Activated gamma-delta T cell treated with anti-CD3 and anti-CD28 coated beads, Interleukin-2, amount 50 U/mL, for 16 hours (primary cell): ENCODE measurements at places on chromosomes 3 and 15.

- DNase-seq, result no peak
Observed at GRCh38 chr3:110677506-110677905, 394.1 kb upstream of the NECTIN3 start.

- no peak for DNase-seq
Observed at GRCh38 chr3:123813876-123814275, 70.3 kb downstream of the MYLK start.

- DNase-seq, result no peak
Observed at GRCh38 chr15:64571857-64572291, 111.5 kb downstream of the ZNF609 start.

GRCh38 chr3:195348426-195349115 is 77.6 kb upstream of the XXYLT1 start:
- no peak for DNase-seq

DNA sequence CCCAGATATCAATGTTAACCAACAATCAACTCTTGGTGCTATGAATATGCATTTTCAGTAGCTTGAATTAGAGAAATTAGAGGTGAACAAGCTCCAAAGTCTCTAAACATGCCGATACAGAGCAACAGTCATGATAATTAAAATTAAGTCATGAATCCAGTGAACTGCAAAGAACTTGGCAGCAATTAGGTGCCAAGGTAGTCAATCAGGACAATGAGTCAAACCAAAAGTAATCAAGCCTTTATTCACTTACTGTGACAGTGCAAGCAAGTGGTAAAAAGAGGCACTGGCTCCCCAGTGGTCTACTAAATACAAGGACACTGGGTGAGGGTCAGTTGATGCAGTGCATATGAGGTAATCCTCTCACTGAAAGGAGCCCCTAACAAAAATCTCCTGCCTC is 1.8 kb downstream of the ZNF770 start:
- no peak for DNase-seq

DNA sequence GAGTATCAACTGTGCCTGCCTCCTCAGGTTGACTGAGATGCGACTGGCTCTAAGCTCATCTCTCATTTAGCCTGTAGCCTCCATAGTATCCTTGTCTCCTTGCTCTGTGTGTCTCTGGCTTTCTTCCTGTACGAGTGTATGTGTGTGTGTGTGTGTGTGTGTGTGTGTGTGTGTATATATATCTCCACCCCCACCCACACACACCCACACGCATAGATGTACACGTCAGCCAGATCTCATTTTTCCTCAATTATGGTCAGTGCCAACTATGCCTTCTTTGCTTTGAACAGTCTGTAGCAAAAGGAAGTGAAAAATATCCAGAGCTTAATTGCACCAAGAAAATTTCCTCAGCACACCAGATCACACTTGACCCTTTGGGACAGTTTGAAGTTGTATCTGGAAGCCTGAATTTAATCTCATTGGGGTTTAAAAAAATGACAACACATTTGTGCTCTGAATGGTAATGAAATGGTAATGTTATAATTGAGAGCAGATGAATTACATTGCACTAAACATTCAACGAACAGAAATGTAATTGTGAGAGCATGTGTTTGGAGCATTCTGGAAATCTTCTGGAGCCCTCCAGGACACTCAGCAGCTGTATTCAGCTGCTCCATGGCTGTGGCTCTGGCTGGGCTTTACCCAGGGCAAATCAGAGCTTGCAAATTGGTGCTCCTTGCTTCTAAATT is 63.6 kb downstream of the RYR3 start:
- no peak for DNase-seq

DNA sequence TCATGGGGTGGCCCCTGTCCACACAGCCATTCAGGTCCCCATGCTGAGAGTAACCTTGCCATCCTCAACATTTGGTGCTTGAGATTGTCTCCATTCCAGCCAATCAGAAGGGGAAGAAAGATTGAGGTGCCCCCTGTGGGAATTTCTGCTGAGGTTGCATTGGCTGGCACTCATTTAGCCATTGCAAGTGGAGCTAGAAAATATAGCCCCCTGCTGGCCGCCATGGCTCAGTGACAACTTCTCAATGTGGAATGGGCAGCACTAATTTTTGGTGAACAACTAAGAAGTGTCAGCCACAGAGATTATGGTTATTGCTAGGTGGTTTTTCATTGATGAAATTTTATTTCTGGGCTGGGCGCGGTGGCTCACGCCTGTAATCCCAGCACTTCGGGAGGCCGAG is 22.0 kb downstream of the COL6A6 start:
- DNase-seq, result no peak

- peak; percentile 24 for DNase-seq
Observed at GRCh38 chr15:86743283-86743903, 663.7 kb downstream of the AGBL1 start.

GRCh38 chr3:178440043-178440442 is 96.2 kb upstream of the KCNMB2 start:
- no peak for DNase-seq

DNA sequence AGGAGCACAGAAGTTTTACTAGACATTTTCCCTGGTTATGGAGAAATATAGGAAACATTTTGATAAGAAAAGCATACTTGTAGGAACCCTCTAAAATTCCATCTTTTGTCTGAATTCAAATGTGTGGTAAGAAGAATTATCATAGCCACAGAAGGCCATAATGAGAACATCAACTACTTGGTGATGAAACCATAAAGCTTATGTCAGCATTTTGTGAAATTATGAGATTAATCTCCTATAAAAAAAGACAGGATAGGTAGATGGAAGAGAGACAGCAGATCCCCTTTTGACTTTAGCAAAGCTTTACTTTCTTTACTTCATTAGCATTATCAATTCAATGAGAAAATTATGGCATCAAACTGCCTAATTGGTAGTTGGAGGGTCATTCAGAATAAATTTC is 697.0 kb downstream of the IGSF11 start:
- no peak for DNase-seq

DNA sequence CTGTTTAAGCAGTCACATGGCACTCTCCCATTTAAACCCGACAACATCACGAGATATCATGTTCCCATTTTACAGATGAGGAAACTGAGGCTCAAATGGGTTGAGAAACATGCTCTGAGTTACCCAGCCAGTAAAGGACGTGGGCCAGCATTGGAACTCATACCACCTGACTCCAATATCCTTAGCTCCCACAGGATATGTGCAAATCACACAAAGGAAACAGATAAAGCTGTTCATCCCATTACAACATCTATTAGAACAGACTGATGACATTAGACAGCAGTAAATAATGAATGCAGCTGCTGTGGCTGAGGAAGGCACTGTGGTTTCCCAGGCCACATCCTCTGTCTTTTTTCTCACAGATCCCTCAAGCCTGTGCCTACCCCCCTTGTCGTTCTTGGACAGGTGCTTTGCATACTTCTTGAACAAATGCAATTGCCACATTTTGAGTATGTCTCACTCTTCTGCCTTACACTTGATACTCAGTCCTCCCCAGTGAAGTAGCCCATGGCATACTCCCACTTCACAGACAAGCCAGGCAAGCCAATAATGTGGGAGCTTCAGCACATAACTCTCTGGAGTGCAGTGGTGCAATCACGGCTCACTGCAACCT is 17.7 kb downstream of the FRMD4B start:
- DNase-seq, result no peak

DNA sequence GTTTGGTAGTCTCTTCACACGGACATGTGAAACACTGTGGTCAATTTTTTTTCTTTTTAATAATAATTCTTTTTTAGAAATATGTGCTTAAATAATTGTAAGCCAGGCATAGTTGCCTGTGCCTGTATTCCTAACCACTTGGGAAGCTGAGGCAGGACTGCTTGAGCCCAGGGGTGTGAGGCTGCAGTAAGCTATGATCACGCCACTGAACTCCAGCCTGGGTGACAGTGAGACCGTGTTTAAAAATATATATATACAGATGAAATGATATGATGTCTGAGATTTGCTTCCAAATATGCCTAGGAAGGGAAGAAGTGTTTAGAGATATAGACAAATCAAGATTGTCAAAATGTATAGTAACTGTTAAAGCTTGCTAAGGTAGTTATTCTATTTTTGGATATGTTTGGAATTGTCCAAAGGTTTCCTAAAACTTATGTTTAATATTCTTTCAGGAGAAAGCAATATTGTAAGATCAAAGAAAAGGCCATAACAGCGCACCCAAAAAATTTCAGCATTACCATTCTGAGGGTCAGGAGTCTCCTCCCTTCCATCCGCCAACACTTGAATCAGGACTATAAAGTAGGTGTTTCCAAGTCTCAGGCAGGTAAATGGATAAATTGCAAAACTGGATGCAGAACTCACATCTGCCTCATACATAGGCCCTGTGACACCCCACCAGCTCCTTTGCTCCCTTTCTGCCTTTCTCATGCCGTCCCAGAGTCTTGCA is 532 bp upstream of the SELENOT start:
- no peak for DNase-seq

GRCh38 chr15:60087561-60087960 is 83.5 kb downstream of the FOXB1 start:
- no peak for DNase-seq

GRCh38 chr3:18946524-18946923 is 201.8 kb upstream of the KCNH8 start:
- no peak for DNase-seq

- DNase-seq, result no peak
Observed at GRCh38 chr3:117910820-117911521, 1123.7 kb downstream of the IGSF11 start.

- no peak for DNase-seq
Observed at GRCh38 chr15:89487791-89488190, 8.6 kb downstream of the RHCG start.

- DNase-seq, result no peak
Observed at GRCh38 chr15:38085114-38085513, 150.7 kb downstream of the TMCO5A start.

GRCh38 chr3:55505776-55506175 is 18.7 kb upstream of the WNT5A start:
- no peak for DNase-seq

DNA sequence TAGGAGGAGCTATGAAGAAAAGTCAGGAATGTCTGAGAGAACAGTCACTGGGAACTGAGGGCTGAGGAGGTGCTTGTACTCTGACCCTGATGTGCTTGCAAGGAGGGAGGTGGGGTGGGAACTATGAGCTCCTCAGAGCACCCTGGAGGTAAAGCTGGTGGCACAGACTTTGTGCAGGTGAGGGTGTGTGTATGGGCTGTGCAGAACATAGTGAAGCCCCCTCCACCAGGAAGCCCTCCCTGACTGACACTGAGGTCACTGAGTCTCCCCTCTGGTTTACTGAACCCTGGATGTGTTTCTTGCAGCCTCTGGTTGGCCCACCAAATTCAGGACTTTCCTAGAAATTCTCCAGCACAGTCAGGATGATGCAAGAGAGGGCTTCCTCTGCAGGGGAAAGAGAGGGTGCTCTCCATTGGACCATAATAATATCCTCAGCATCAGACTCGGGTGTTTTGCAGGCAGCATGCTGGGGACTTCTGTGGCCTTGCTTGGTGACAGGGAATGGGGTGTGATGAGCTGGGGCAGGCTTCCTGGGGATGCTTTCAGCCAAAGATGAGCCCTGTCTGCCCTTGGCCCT is 1.5 kb upstream of the ISLR start:
- no peak for DNase-seq

DNA sequence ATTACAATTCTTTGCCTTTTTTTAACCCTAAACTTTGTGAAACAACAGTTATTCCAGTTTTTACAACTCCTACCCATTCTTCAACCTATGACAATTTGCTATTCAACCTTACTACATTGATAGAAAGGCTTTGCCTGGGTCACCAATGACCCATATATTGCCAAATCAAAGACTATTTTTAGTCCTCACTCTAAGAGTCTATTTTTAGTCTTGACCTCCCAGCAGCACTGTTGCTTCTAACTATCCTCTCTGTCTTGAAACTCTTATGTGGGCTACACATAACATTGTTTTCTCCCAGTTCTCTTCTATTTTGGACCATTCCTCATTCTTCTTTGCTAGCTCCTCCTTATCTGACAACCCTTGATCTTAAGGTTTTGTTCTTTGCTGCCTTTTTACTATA is 71.4 kb downstream of the C3orf80 start:
- DNase-seq, result no peak

- DNase-seq, result no peak
Observed at GRCh38 chr3:195282961-195283360, 12.0 kb upstream of the XXYLT1 start.

DNA sequence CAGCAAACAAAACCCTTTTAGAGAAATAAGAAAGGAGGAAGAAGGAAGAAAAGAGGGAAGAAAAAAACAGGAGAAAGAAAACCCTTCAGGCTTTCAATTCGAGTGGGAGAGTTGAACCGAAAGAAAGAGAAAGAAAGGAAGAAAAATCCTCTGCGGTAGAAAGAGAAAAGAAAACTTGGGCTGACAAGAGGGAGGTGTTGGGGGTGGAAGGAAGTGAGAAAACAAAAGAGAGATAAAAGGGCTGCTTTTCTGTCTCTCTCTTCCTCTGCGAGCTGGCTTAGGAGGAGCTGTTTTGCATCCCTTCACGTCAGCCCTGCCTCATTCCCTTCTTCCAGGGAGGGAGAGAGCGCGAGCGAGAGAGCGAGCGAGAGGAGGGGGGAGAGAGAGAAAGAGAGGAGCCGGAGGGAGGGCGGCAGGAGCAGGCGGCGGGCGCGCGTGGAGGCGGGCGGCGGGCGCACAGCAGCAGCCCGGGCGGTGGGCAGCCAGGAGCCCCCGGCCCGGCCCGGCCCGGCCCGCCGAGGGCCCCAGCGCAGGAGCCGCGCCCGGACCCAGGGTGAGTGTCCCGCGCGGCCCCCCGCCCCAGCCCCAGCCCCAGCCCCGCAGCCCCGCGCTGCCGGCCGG is at the start of gene ZNF710:
Gene ZNF710 (plus strand): TSS at position 263 of the 621 bp plus-strand sequence. CDS start 65,814 bp downstream, outside the sequence.
- no peak for DNase-seq

- DNase-seq, result no peak
Observed at GRCh38 chr3:194184801-194185200, 48.9 kb downstream of the HES1 start.

- no peak for DNase-seq
Observed at GRCh38 chr15:93420050-93420452, 331.0 kb upstream of the RGMA start.

DNA sequence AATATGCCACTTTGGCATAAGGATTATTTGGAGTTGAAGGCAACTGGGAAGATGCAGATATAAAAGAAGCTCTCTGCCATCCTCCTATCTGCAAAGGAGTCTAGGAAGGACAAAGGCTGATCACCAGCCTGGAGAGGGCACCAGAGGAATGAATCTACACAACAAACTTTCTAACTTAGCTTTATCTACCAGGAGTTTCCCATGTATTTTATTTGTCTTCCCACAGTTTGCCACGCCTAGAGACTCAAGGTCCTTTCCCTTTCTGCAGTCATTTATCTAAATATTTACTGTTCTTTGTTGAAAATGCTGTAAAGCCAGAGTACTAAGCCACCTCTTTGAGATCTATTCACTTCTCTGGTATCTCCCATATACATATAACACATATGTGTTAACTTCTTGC is 32.2 kb downstream of the GPR176 start:
- DNase-seq, result no peak

DNA sequence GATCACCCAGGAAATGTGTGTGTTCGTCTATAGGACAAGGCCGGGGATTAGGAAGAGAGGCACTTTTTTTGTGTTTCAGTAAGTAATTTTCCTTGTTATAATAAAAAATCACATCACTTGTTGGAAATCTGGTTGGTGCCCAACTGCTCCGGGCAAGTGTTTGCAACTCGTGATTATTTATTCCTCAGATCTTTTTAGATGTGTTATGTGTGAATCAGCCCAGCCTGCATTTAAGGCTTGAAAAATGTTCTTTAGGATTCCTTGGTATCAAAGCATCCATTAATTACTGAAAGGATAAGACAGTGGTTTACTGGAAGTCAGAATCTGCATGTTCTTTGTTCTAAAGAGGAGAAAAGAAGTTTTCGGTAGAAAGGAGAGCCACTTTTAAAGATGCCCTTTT is 345.6 kb downstream of the FEZF2 start:
- no peak for DNase-seq
